ENCODE measurements at places on chromosomes 7 and 10.

GRCh38 chr10:124243702-124244121, 150.3 kb upstream of the CHST15 start:
- DNase-seq: no peak

GRCh38 chr10:30384701-30385201, 35.7 kb upstream of the MTPAP start:
- no peak for DNase-seq

- peak; percentile 40 for DNase-seq
Measured at GRCh38 chr7:16460789-16461493, 4.6 kb downstream of the SOSTDC1 start.

DNA sequence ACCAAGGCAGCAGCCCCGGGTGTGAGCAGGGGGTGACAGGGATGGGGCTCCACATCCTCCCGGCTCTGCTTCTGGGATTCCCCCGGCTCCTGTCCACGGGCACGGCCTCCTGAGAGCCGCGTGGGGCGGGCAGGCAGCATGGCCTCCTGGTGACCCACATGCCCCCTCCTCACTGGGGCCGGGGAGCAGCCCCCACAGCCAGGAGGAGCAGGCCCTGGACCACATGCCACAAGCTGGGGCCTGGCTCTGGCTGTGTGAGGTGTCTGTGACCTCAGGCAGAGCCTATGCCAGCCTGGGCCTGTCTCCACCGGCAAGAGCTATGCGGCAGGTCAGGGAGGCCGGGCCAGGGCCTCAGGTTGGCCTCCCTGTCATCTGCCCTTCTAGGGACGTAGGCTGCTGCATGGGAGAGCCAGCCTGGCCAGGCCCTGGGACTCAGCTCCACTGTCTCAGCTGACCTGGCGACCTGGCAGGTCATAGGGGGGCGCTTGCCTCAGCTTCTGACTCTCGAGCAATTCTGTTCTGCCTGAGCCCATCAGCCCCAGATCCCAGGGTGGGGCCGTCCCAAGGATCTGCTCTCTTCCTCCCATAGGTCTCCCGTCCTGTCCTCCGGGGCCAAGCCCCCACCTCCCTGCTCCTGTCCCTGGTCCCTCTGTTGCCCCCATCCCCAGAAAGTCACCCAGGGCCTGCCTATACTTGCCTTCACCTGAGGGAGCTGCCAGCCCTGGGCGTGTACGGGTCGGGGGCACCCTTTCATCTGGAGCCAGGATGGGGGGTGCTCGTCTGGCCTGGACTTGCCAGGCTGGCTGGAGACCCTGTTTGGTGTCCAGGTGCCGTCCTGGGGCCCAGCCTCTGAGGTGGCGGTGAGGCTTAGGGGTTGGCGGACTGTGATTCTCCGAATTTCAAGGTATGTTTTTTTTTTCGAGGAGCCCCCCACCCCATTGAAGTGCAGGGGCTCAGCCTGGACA, 3.9 kb upstream of the TMEM184A start:
- DNase-seq: no peak

- DNase-seq: no peak
Measured at GRCh38 chr10:72270607-72271281, 3.0 kb upstream of the DDIT4 start.

- no peak for DNase-seq
Measured at GRCh38 chr10:122124342-122124741, 135.4 kb downstream of the TACC2 start.

GRCh38 chr10:24047176-24047575, 161.8 kb upstream of the KIAA1217 start:
- DNase-seq: no peak

DNA sequence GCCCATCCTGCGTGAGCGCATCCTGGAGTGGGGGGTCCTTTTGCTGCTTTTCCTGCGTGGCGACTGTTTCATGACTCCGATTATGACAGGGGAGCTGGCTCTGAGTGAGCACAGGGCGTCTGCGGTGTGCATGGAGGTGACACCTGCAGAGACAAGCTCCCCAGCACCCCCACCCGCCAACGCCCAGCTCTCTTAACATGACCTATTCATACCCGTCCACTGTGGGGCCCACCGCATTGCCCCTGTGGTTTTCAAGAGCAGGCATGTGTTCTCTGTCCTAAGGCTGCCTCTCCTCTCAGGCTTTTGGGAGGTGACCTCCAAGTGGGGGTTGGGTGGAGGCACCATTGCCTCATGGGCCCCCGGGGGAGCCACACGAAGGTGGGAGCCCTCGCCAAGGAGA, 500.7 kb downstream of the TCERG1L start:
- no peak for DNase-seq

DNA sequence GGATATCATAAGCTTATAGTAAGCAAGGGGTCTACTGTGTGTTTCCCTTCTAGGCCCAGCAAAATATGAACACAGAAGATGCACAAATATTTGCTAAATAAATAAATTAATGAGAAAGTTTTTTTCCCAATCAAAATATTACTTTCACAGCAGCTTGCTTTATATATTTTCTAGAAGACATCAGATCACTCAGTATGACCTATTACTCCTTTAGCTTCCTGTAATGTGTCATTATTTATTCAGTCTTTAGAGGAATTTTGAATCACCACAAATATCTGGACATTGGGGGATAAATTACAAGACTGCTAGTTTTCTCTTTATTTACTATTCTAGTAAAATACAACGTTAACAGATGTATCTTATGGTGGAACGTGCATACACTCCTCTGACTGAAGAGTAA, 765.8 kb upstream of the POM121L12 start:
- no peak for DNase-seq

- DNase-seq: no peak
Measured at GRCh38 chr10:61804414-61804813, 97.1 kb upstream of the ARID5B start.

GRCh38 chr10:6148908-6149307, 53.8 kb upstream of the PFKFB3 start:
- no peak for DNase-seq

GRCh38 chr10:74752371-74753040, 73.9 kb upstream of the KAT6B start:
- DNase-seq: no peak

- DNase-seq: no peak
Measured at GRCh38 chr7:76048668-76048988, 722 bp downstream of the MDH2 start.

DNA sequence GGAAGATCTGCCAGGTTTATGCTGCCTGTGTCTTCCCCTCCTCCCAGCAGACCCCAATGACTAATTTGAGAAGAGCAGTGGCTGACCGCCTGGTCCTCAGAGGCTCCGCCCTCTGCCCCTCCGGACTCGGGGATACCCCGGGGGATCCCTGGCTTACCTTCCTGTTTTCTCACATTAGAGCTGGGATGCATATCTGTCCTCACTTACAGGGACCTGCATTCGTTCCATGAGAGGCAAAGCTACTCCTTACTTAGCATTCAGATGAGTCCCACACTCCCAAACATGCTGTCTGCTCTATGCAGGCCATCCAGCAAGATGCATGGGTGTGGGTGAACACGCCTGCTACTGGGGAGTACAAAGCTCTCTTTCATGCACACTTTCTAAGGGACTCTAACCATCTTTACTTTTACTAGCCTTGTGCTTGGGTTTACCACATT, 24.0 kb downstream of the VOPP1 start:
- DNase-seq: no peak

DNA sequence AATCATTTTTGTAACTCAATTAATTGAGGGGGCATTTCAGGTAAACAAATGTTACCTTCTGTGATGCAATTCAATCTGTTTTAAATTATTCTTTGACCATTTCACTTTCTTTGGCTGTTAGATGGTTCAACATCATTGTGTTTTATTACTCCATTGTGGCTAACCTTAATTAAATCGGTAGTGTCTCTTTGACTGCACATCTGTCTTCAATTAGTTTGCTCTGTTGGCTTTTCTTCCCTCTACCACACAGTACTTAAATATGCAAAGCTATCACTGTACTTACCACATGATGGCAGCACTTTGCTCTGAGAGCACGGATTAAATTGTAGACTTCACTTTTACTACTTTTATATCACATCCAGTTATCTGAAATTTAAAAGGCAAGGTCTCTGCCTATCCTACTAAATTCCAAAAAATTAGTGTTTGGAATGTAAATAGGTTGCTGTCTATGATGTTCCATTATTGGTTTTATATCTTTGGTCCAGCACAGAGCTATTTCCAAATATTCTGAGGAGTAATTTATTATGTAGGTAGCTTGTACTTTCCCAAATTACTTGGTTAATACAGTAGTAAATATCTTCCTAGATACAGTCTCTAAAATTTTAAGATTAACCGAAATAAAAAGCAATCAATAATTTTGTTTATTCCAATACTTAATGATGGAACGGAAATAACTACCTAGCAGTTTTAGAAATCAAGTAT, 352.0 kb downstream of the PCLO start:
- DNase-seq: peak; percentile 72

DNA sequence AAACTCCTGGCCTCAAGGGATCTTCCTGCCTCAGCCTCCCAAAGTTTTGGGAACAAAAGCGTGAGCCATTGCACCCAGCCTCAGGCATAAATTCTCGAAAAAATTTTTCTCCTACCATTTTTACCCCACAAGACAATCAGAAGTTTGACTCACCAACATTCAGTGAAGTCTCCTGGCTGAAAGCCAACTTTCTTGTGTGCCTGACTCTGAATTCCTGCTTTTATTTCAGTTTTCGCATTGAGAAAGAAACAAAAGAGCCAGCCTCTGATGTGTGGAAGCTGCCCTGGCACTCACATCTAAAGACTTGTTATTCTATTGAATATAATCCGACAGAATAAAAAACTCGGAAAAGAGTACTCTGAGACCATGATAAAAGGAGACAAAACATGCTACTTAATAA, 402.9 kb downstream of the MAGI2 start:
- DNase-seq: peak; percentile 2

DNA sequence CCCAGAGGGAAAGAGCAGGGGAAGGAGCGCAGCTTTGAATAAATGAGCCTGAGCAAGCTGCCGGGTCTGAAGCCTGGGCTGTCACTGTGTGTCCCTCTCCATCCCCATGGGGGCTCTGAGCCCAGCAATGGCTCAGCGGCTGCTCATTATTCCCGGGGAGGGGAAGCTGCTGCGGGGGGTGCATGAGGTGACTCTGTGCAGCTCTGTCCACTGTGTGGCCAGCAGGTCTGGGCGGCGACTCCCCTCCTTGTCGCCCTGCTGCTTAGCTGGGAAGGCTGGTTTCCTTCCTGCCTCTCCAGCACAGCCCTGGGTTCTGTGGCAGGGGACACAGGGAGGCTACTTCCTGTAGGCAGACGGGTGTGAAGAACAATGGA, 234.2 kb downstream of the PRPF18 start:
- no peak for DNase-seq

DNA sequence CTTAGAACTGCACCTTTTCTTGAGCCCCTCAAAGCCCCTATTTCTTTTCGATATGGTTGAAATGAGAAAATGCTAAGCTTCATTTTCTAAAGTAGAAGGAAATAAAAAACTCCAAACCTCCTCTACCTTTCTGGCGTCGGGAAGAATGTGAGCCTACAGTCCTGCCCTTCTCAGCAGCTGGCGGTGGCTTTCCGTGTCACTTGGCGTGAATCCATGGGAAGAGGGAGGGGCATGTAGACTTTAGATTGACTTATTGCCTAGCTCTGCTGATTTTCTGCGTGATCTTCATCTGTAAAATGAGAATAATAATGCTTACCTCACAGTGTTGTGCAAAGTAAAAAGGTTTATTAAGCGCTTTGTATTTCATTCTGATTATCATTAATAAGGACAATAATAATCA, 35.0 kb downstream of the PRR15 start:
- DNase-seq: no peak

DNA sequence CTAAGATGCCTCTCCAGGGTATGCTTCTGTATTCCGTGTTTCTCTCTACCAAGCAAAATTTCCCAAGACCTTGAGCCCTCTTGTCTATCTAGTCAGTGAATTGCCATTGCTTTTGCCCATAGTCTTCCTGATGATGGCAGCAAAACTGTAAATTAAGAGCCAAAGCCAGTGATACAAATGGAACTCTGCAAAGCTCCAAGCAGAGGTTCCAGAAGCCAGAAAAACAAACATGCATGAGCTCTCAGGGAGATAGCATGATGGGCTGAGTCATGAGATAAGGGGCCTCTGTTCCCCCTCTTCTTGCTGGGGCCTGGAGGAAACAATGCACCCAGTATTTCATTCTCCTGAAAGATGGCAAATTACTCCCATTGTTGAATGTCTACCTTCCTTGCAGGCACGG, 24.7 kb downstream of the LSMEM1 start:
- DNase-seq: no peak

DNA sequence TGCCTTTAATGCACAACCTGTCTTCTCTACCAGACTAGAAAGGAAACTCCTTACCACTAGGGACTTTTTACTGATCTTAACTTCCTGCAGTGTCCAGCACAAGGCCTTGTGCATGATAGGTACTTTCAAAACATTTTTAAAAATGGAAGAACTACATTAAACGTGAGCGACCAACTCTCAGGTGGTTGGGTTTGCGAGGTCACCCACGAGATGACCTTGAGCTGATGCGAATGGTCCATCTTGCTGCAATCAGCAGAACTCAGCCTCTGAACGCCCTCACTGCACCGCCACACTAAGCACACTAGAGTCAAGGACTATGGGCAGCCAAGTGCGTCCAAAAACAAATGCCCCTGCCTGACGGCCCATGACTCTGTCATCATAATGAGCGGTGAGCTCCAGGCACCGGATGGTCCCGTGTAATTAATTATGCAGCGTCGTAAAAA, 34.9 kb upstream of the PTF1A start:
- no peak for DNase-seq

DNA sequence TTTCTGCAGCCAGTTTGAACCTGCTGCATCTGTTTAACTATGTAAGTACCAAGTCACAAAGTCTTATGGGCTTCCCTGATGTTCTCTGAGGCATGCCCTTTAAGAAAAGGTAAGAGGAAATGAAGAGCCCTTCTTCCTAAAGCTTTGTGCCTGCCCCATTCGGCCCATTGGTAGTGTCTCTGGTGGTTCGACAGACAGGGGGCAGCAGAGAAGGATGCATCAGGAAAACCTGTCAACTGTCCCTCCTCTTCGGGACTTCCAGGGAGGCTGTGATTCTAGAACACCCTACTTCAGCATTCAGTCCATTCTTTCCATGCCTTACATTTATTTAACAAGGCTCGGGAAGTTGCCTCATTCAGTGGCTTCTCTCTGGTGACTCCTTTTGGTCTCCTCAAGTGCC, 1.9 kb upstream of the SFRP4 start:
- no peak for DNase-seq

GRCh38 chr7:44595934-44596635, 10.3 kb upstream of the OGDH start:
- no peak for DNase-seq

All from AG09319 (cell line).